Skeletal muscle cell (primary cell): ENCODE measurements at places on chromosomes 12 and 14.
A peak's percentile ranks its signal among the peaks of the same experiment; 100 is the strongest.

GRCh38 chr14:46819117-46819516 lies 167.5 kb upstream of the RPL10L start:
- DNase-seq = no peak

DNA sequence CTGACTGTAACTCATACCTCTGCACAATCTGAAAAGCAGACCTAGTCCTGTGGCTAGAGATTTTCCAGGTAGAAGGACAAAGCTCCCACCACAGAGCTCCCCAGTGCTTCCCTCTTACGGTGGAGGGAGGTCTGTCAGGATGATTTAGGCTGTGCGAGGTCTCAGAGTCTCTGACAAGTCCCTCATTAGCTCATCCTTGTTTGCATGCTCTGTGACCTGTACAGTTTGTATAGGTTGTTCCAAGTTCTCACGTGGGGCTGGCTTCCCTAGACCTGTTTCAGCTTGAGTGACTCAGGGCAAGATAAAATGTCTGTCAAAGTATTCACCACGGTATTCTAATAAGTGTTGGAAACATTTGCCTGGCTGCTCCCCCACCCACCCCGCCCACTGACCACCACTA lies 34.8 kb downstream of the ASCL1 start:
- no peak for DNase-seq

DNA sequence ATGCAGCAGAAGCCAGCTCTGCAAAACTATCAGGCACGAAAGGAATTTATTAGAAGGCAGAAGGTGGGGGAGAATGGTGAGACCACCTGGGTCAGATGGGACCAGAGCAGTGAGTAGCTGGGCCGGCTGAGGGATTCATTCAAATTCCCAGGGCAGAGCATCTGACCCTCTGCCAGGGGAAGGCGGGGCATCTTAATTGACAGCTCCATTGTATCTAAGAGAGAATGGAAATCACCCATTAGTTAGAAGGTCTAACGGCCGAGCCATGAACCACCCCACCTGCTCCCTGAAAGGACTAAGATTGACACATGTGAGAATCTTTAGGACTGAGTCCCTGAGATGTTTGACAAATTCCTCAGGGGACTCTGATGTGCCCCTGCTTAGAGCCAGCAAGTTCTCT lies 83.7 kb downstream of the PHETA1 start:
- DNase-seq = no peak

DNA sequence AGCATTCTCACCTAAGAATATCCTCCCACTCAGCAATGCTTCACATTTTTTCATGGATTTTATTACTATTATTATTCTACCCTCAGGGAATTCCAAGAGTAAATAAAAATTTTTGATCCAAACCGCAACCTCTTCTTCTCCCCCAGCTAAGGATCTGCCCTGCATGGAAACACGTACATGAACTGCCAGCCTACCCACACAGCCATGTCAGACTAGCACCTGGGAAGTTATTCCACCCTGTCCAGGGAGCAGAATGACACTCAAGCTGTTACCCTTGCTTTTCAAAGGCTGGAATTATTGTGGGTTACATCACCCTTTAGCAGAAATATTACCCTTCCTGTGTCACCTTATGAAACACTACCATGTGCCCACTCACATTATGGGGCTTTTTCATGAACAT lies 227.3 kb upstream of the USP15 start:
- no peak for DNase-seq

- no peak for DNase-seq
Measured at GRCh38 chr14:102662636-102663430, 70.4 kb downstream of the RCOR1 start.

DNA sequence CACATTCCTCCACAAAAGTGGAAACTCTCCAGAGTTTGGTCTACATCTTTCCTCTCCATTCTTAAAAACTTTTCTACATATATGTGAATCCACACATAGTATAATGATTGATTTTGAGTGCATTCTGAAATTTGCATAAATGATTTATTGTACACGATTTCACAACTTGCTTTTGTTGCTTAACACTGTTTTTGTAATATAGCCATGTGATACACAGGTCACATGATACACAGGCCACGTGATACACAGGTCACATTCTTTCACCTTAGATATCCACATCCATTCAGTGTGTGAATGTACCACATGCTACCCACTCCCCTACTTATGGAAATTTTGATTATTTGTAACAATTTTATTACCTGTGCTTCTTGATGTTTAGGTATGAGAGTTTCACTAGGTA lies 319.1 kb downstream of the ZFP36L1 start:
- no peak for DNase-seq

GRCh38 chr12:76546889-76547288 lies 12.7 kb downstream of the OSBPL8 start:
- DNase-seq = no peak

DNA sequence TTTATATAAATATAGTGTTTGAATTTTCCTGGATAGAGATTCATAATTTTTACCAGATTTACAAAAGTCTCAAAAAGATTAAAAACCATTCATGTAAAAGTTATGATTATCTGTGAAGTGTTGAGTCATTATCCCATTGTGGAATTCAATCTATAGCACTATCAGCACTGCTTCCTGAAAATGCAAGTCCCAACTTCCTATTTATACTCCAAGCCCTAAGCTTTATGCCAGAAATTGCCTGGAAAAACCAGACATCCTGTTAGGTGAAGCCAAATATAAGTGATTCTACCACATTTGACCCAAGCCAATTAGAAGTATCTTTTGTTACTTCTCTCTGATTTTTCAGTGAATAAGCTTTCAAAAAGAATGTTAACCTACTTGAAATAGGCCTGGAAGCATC lies 129.1 kb downstream of the GPR135 start:
- no peak for DNase-seq

DNA sequence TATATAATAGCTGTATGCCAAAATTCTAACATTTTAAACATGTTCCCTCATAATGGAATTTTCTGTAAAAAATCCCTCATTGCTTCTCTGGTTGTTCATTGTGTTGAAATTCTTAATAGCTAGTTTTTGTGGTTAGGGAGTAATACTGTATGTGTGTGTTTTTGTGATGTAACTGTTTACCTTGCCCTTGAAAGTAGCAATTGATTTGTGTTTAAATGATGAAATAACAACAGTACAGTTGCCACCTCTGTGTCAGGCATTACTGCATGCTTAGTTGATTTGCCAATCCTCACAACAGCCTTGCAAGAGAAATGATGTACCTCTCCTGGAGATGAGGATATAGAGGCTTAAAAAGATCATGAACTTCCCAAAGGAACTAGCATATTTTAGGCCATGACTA lies 94.9 kb downstream of the DAAM1 start:
- DNase-seq = peak; percentile 56

- peak; percentile 60 for DNase-seq
Measured at GRCh38 chr14:51939755-51940301, 49.5 kb upstream of the RTRAF start.

DNA sequence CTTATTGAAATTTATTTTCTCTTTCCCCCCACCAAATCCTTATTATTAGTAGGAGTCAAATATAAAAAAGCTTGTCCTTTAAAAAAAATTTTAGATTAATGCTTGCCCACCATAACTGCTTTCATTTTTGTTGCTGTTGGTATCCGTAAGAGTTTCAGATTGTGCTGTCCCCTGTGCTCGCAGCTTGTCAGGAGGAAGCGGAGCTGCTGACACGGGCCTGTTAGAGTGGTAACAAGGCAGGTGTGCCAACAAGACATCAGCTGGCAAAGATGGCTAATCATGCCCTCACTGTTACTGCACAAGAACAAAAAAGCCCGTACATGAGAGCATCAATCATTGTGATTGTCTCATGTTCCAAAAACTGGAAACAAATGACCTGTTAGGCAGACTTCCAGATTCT lies 148.4 kb downstream of the ALG10B start:
- no peak for DNase-seq

- no peak for DNase-seq
Measured at GRCh38 chr12:53725824-53726223, 1.4 kb downstream of the CALCOCO1 start.

DNA sequence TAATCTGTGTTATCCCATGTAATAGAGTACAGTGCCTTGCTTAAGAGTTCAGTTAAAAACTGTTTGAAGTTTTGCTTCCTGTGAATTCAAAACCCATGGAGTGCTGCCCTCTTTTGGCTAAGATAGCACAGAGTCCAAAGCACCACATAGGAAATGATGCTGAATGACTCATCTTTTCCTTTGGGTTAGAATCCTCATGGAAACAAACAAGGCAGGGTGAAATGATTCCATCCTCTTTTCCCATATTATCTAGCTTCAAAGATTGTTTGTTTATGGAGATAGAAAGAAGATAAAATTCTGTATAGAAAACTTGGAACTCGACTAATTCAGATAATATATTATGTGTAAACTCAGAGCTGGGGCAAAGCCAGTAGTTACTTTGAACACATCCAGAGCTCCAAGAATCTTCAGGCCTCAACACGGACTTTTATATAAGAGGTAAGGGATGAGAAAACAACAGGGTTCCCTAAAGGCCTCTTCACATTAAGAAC lies 87.4 kb downstream of the OTOGL start:
- peak; percentile 78 for DNase-seq

DNA sequence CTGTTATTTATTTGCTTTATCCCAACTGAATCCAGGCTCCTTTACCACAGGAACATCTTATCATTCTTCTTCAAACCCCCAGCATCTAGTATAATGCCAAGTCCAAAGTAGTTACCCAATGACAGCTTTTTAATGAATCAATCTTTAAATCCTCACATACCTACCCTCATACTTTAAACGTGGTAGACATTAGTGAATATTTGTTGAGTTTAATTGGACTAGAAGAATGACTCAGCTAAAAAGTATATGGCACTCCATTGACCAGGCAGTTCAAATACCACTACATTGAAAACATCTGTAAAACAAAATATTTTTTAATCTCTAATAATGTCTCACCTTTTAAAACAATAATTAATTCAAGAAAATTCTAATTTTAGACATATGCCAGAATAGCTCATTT lies 98.1 kb downstream of the ZFC3H1 start:
- no peak for DNase-seq

DNA sequence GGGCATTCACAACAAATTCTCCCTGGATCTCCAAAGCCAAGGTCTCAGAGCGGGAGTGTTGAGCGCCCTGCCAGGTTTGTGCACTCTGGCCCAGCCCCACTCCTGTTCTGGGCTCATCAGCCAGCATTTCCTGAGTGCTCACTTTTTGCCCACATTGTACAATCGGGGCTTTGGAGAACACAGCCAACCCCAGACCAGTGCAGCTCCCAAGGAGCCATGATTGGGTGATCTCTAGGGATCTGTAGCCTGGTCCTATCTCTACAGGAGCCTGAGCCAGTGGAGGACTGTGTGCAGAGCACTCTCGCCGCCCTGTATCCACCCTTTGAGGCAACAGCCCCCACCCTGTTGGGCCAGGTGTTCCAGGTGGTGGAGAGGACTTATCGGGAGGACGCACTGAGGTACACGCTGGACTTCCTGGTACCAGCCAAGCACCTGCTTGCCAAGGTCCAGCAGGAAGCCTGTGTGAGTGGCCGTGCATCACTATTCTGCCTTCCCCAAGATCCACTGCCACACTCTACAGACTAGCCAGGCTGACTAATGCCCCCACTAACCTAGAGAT lies 2.8 kb downstream of the ARHGEF40 start:
- DNase-seq = no peak

GRCh38 chr14:96143906-96144305 lies 60.7 kb upstream of the BDKRB2 start:
- DNase-seq = no peak

GRCh38 chr12:2306012-2306411 lies 253.2 kb downstream of the CACNA1C start:
- DNase-seq = no peak

GRCh38 chr12:29283969-29284700 lies 96.8 kb downstream of the ERGIC2 start:
- no peak for DNase-seq

- peak; percentile 48 for DNase-seq
Measured at GRCh38 chr12:127677537-127678131, 589.3 kb upstream of the TMEM132C start.

DNA sequence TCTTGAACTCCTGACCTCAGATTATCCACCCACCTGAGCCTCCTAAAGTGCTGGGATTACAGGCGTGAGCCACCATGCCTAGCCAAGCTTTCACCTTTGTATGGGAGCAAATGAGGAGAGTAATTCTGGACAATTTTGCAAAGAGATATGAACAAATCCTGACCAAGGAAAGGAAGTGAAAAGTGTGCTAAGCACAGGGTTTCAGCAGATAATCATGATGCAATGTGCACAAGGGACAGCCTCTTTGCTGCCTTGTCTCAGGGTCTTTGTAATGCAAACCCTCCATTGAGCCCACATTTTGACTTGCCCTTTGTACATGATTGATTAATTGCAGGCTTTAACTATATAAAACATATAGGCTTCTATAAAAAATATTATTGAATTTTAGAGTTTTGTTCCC lies 9.2 kb upstream of the PYGL start:
- no peak for DNase-seq

DNA sequence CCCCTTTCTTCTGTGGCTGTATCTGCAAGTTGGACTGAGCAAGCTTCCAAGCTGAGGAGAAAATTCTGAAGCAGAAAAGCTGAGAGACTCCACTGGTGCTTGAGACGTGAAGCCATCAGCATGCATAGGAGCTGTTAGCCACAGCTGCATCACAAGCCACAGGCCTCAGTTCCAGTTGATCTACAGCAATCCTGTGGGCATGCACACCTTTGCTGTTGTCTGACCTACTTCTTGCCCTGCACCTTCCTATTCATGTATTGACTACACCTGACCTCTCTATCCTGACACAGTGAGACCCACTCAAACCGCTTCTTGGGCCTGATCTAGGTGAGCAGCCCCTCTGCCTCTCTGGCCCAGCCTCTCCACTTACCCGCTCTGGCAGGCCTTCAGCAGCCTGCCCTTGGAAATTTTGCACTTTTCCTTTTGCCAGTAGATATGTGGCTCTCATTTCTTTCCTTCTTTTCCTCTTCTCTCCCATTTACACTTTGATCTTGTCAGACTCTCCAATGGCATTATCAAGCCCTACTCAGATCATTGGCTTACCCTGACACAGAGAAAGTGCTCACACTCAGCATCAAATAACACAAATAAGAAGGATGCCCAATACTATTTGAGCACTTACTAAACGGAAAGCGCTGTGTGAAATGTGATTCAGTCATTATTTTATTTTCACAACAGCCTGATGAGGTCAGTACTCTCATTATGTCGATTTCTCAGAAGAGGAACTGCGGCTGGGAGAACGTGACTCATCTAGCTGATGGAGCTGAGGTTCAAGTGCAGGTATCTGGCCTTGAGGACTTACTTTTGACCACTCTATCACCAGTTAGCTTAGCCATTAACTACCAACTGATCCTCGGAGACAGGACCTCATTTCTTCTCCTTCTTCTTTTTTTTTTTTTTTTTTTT lies 21.9 kb upstream of the PTGR2 start:
- DNase-seq = no peak

- peak; percentile 46 for DNase-seq
Measured at GRCh38 chr12:116277467-116278278, at the start of gene MED13L. Gene MED13L (minus strand): TSS chr12:116277693. CDS start chr12:116277131, 562 bp downstream.

DNA sequence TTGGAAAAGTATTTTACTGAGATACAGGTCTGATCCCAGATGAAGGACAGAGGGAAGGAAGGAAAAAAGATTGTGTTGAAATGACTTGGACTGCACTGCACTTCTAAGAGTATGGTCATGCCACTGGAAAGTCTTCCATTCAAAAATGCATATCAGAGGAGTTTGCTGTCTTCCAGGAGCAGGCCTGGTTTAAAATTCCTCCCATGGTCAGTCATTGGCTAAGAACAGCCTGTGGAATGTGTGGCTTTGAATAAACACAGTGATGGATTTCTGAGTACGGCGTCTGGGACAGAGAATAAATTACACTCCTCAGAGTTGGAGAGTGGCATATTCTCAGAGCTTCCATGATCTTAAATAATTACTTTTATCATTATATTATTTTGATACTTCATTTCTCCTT lies 245.8 kb upstream of the PDZRN4 start:
- DNase-seq = no peak

GRCh38 chr14:37246427-37246829 lies 48.7 kb downstream of the MIPOL1 start:
- DNase-seq = peak; percentile 16
